ENCODE measurements at places on chromosomes 6 and 20. TPM values are rescaled to one million over a fixed set of nuclear protein-coding genes. Genes with fewer than 3 reads are reported as not detected.

ADGB gene
- total RNA-seq = 3.7 TPM

MUC21 gene
- total RNA-seq = not detected

ZBTB2 gene
- 5.6 TPM for total RNA-seq

SIGLEC1 gene
- total RNA-seq = 2.5 TPM

CDSN gene
- not detected for total RNA-seq

OPRL1 gene
- 0.27 TPM for total RNA-seq

ZBP1 gene
- total RNA-seq = 0.16 TPM

TMC2 gene
- total RNA-seq = not detected

PRSS35 gene
- not detected for total RNA-seq

TMEM170B gene
- 4.2 TPM for total RNA-seq

TBXT gene
- total RNA-seq = not detected

IPCEF1 gene
- 0.61 TPM for total RNA-seq

DNA sequence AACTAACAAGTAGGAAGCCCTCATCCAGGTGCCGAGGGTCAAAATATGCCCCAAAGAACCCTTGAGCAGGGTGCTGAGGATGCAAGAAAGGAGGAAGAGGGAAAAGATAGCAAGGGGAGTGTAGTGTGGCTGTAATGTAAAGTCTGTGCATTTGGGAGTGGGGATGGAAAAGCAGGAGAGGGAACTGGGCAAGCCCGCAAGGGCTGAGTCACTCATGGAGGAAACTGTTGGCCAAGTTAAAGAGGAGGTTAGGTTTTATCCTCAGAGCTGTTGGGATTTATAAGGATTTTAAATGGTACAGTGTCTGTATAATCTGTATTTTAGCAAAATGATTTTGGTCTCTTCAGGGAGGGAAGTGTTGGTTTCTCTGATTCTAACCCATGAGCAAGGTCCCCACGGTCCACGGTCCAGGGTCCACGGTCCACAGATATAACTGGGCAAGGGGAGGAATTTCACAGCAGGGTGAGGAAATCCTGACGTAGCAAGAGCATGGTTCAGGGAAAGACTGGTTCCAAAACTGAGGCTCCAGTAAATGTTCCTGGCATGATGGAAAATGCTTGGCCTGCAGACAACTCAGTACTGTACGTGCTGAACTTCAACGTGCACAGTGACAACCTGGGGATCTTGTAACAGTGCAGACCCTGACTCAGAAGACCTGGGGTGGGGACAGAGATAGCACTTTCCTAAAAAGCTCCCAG, 759.8 kb downstream of the PTPRT start:
- H3K36me3 ChIP-seq = no peaks in the 10 kb centered on the region
- no peak overlapping the region for H3K27ac ChIP-seq

- H3K36me3 ChIP-seq = peaks cover 8% of the 10 kb centered on the region
- DNase-seq = no peak
- H3K27ac ChIP-seq = no peak overlapping the region
- H3K27me3 ChIP-seq = peaks cover 34% of the 10 kb centered on the region
These were observed 89.0 kb downstream of the ZFP64 start for GRCh38 chr20:52102559-52102958.

- DNase-seq = no peak
- H3K27me3 ChIP-seq = no peaks in the 10 kb centered on the region
- no peaks in the 10 kb centered on the region for H3K36me3 ChIP-seq
- H3K4me3 ChIP-seq = no peak overlapping the region
- H3K4me1 ChIP-seq = peaks cover 7% of the 10 kb centered on the region
- H3K27ac ChIP-seq = no peak overlapping the region
These were observed 136.2 kb upstream of the STMND1 start for GRCh38 chr6:16965689-16966088.

- no peak for DNase-seq
- H3K27me3 ChIP-seq = no peaks in the 10 kb centered on the region
- no peaks in the 10 kb centered on the region for H3K36me3 ChIP-seq
These were observed 5.7 kb upstream of the PEX7 start for GRCh38 chr6:136816656-136817055.

DNA sequence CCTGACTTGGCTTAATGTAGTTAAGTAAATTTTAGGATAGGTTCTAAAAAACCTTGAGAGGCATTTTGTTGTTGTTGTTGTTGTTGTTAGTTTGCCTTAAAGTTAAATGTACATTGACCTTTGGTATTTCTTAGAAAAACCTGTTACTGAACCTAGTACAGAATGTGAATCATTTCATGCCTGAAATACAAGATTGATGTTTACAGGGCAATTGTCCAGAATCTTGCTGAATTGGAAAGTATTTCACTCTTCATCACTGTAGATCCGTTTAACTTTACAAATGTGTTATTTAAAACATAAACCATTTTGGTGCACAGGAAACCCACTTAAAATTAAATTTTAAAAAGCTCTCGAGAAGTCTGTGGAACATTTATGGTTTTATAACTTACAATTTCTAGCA, 75.0 kb downstream of the CEP57L1 start:
- H3K4me1 ChIP-seq = no peaks in the 10 kb centered on the region
- no peaks in the 10 kb centered on the region for H3K27me3 ChIP-seq
- no peaks in the 10 kb centered on the region for H3K36me3 ChIP-seq
- no peak overlapping the region for H3K4me3 ChIP-seq
- no peak overlapping the region for H3K27ac ChIP-seq

DNA sequence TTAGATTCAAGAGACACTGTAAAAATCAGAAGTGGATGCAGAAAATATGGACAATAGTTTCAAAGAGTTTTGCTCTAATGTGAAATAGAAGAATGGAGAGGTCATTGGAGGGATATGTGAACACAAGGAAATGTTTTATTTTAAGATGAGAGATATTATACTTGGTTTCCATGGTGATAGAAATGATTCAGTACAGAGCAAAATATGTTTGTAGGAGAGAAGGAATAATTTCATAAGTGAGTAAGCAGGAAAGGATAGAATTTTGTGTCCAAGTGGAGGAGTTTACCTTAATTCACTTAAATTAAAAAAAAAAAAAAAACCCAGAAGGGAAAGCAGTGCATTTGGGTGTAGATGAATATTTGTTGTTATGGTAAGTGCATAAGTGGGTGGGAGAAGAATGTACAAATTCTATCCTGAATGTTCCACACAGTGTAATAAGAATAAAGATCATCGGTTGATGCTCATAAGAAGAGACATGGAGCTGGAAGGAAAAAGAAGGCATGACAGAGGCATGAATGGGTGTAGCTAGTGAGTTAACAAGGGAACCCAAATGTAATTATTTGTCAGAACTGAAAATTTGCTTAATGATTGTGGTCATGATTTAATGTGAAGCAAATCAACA, 688.9 kb upstream of the GJE1 start:
- H3K36me3 ChIP-seq = no peaks in the 10 kb centered on the region
- no peak overlapping the region for H3K4me3 ChIP-seq
- H3K4me1 ChIP-seq = no peaks in the 10 kb centered on the region
- DNase-seq = no peak
- no peak overlapping the region for H3K27ac ChIP-seq

GRCh38 chr6:74605922-74606581, 599.8 kb downstream of the COL12A1 start:
- H3K4me3 ChIP-seq = no peak overlapping the region
- H3K36me3 ChIP-seq = no peaks in the 10 kb centered on the region
- H3K4me1 ChIP-seq = peaks cover 19% of the 10 kb centered on the region

DNA sequence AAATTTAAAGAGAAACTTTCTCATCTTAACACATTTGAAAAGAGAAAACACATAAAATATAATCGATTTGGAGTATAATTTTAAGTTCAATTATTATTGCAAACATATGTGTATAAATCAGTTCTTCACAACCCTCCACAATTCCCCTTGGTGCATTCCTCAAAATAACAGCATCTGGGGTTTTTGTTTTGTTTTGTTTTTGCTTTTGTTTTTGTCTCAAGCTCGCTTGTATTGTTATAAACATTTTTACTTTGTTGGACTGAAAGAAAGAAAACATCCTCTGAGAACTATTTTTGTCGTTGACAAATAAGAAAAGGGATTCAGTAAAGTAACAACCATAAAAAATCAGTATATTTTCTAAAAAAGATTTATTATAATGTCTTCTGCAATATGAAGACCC, 60.2 kb upstream of the HIVEP1 start:
- H3K4me1 ChIP-seq = no peaks in the 10 kb centered on the region
- no peak for DNase-seq
- H3K27me3 ChIP-seq = no peaks in the 10 kb centered on the region

- no peak overlapping the region for H3K4me3 ChIP-seq
- no peak overlapping the region for H3K27ac ChIP-seq
- no peaks in the 10 kb centered on the region for H3K36me3 ChIP-seq
- DNase-seq = no peak
These were observed 93.4 kb downstream of the MBOAT1 start for GRCh38 chr6:20118892-20119291.

- peaks cover 54% of the 10 kb centered on the region for H3K36me3 ChIP-seq
- DNase-seq = no peak
These were observed 16.0 kb downstream of the DIDO1 start for GRCh38 chr20:62910217-62910766.

- H3K27ac ChIP-seq = no peak overlapping the region
- no peak overlapping the region for H3K4me3 ChIP-seq
- no peaks in the 10 kb centered on the region for H3K27me3 ChIP-seq
- H3K4me1 ChIP-seq = peaks cover 3% of the 10 kb centered on the region
- no peak for DNase-seq
These were observed 35.7 kb downstream of the CDH26 start for GRCh38 chr20:59993736-59994430.

DNA sequence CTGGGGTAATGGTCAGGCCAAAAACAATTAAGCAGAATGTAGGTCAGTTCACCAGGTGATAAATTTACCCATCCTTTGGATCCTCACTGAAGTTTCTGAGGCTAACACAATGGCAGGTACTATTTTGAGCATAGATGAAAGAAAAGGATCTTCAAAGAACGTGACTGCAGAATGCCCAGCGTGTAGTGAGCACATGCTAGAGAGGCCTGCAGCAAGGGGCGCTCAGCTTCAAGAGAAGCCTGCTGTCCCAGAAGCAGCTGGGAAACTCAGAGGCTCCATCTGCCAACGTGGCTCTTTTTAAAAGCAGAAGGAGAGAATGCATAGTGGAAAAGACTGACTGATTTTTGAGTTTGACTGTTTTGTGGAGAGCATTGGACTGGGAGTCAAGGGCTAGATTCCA, 57.4 kb downstream of the CD83 start:
- no peak overlapping the region for H3K27ac ChIP-seq
- H3K4me3 ChIP-seq = no peak overlapping the region
- DNase-seq = no peak
- H3K36me3 ChIP-seq = no peaks in the 10 kb centered on the region
- no peaks in the 10 kb centered on the region for H3K27me3 ChIP-seq
- no peaks in the 10 kb centered on the region for H3K4me1 ChIP-seq

- peaks cover 88% of the 10 kb centered on the region for H3K4me1 ChIP-seq
- no peak overlapping the region for H3K4me3 ChIP-seq
- peak; percentile 89 for DNase-seq
- H3K36me3 ChIP-seq = no peaks in the 10 kb centered on the region
These were observed 39.2 kb downstream of the ZMYND8 start for GRCh38 chr20:47317127-47317895.

DNA sequence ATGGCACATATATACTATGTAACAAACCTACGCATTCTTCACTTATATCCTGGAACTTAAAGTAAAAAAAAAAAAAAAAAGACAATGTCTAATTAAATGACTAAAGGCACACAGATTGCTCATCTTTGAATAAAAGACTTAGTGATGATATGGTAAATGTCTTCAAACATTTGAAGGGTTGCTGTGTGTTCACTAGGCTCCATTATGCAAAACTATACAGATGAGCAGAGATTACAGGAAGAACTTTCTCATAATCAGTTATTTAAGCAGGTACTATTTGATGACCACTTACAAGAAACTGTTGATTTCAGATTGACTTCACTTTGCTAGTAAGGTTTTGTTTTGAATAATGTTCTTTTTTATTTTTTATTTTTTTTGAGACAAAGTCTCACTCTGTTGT, 34.4 kb downstream of the DNAH8 start:
- no peak for DNase-seq
- H3K4me1 ChIP-seq = no peaks in the 10 kb centered on the region
- no peak overlapping the region for H3K27ac ChIP-seq
- no peak overlapping the region for H3K4me3 ChIP-seq
- peaks cover 8% of the 10 kb centered on the region for H3K27me3 ChIP-seq

DNA sequence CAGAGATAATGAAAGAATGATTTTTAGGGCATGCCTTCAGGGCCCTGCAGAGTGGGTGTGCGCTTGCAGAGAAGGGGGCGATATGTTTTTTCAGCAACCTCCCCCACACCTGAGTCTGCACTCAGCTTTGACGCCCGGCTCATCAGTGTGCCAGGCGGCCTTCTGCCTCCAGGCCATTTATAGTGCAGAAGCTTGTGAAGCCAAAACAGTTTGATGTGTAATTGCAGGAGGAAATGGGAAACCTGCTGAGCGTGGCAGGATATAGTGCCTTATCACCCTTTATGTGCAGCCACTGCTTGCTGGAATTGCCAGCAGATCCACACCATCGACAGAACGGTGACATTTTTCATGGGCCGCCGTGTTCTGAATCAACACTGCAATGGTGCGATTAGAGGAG, 178.2 kb downstream of the CDH4 start:
- H3K27ac ChIP-seq = no peak overlapping the region
- no peak overlapping the region for H3K4me3 ChIP-seq
- H3K27me3 ChIP-seq = peaks cover 47% of the 10 kb centered on the region
- H3K36me3 ChIP-seq = no peaks in the 10 kb centered on the region
- no peaks in the 10 kb centered on the region for H3K4me1 ChIP-seq

GRCh38 chr20:20363799-20364592, 3.9 kb upstream of the INSM1 start:
- no peak overlapping the region for H3K27ac ChIP-seq
- peaks cover 92% of the 10 kb centered on the region for H3K27me3 ChIP-seq
- no peaks in the 10 kb centered on the region for H3K36me3 ChIP-seq
- DNase-seq = no peak
- peaks cover 21% of the 10 kb centered on the region for H3K4me1 ChIP-seq

- no peaks in the 10 kb centered on the region for H3K36me3 ChIP-seq
- no peak overlapping the region for H3K27ac ChIP-seq
- DNase-seq = no peak
- H3K4me3 ChIP-seq = no peak overlapping the region
- H3K27me3 ChIP-seq = no peaks in the 10 kb centered on the region
These were observed 31.3 kb downstream of the OR2J2 start for GRCh38 chr6:29201966-29202365.

GRCh38 chr6:150770637-150771036, 94.9 kb upstream of the MTHFD1L start:
- peaks cover 44% of the 10 kb centered on the region for H3K4me1 ChIP-seq
- no peak for DNase-seq
- no peak overlapping the region for H3K27ac ChIP-seq
- no peaks in the 10 kb centered on the region for H3K27me3 ChIP-seq

- no peaks in the 10 kb centered on the region for H3K36me3 ChIP-seq
- no peaks in the 10 kb centered on the region for H3K4me1 ChIP-seq
- H3K27ac ChIP-seq = no peak overlapping the region
- no peak overlapping the region for H3K4me3 ChIP-seq
- no peak for DNase-seq
- no peaks in the 10 kb centered on the region for H3K27me3 ChIP-seq
These were observed 16.9 kb upstream of the GSTA4 start for GRCh38 chr6:53011979-53012378.

All from heart right ventricle (tissue), 16 donors.